Activated naive CD8-positive, alpha-beta T cell treated with anti-CD3 and anti-CD28 coated beads, Interleukin-2, amount 10 ng/mL, durations not matched to agents 7 days and 5 days (primary cell): ENCODE measurements at places on chromosomes 3 and 15. TPM values are rescaled to one million over a fixed set of nuclear protein-coding genes. Genes with fewer than 3 reads are reported as not detected.

DNA sequence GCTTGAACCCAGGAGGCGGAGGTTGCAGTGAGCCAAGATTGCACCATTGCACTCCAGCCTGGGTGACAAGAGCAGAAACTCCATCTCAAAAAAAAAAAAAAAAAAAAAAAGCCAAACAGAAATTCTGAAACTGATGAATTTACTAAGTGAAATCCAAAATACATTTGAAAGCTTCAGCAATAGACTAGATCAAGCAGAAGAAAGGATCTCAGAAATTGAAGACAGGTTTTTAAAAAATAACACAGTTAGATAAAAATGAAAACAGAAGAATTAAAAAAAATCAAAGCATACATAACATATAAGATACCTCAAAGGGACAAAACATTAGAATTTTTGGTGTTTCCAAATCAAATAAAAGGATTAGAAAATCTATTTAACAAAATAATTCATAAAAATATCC, 114.4 kb downstream of the TP63 start:
- H3K27ac ChIP-seq: no peak overlapping the region
- no peak overlapping the region for H3K4me3 ChIP-seq
- H3K4me1 ChIP-seq: no peaks in the 10 kb centered on the region
- H3K27me3 ChIP-seq: no peaks in the 10 kb centered on the region

- H3K27me3 ChIP-seq: peaks cover 1% of the 10 kb centered on the region
- no peaks in the 10 kb centered on the region for H3K4me1 ChIP-seq
- no peak overlapping the region for H3K4me3 ChIP-seq
- H3K27ac ChIP-seq: no peak overlapping the region
- no peaks in the 10 kb centered on the region for H3K36me3 ChIP-seq
- peak; percentile 11 for DNase-seq
These were observed 46.8 kb downstream of the ALDH1L1 start for GRCh38 chr3:126133606-126134005.

The HRG gene
- not detected for total RNA-seq

- DNase-seq: peak; percentile 56
- H3K4me3 ChIP-seq: peak overlapping the region; percentile 46
- no peaks in the 10 kb centered on the region for H3K36me3 ChIP-seq
- H3K4me1 ChIP-seq: peaks cover 10% of the 10 kb centered on the region
These were observed 1.2 kb upstream of the LCTL start for GRCh38 chr15:66566963-66567531.

DNA sequence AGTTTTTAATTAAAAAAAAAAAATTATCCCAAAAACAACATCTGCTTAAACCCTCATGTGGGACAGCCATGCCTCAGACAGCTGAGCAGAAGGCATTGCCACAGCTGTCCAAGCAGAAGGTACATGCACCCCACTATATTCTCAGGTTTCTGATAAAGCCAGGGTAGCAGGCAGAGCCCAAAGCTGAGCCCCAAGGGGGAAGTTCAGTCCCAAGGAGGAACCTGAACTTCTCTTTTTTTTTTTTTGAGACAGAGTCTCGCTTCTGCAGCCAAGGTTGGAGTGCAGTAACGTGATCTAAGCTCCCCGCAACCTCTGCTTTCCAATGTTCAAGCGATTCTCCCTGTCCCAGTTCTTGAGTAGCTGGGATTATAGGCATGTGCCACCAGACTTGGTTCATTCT, 33.2 kb downstream of the MKRN2 start:
- H3K4me3 ChIP-seq: no peak overlapping the region
- no peak overlapping the region for H3K27ac ChIP-seq
- no peaks in the 10 kb centered on the region for H3K4me1 ChIP-seq
- peaks cover 27% of the 10 kb centered on the region for H3K36me3 ChIP-seq
- H3K27me3 ChIP-seq: no peaks in the 10 kb centered on the region
- no peak for DNase-seq

- H3K4me1 ChIP-seq: peaks cover 7% of the 10 kb centered on the region
- no peaks in the 10 kb centered on the region for H3K36me3 ChIP-seq
These were observed 141.9 kb upstream of the C2CD4B start for GRCh38 chr15:62306851-62307504.

DNA sequence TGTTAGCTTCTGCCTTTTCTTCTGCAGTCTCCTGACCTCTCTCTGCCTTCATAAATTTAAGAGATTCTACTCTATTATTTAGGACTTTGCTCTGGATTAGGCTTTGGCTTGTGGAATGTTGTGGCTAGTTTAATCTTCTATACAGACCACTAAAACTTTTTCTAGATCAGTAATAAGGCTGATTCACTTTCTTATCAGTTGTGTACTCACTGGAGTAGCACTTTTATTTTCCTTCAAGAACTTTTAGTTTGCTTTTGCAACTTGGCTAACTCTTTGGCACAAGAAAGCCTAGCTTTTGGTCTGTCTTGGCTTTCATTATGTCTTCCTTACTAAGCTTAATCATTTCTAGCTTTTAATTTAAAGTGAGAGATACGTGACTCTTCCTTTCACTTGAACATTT, 265.5 kb upstream of the TBC1D5 start:
- H3K27me3 ChIP-seq: peaks cover 2% of the 10 kb centered on the region
- no peaks in the 10 kb centered on the region for H3K36me3 ChIP-seq
- no peak overlapping the region for H3K27ac ChIP-seq
- H3K4me1 ChIP-seq: peaks cover 2% of the 10 kb centered on the region
- no peak for DNase-seq

The CCDC9B gene
- 2.6 TPM for total RNA-seq

GRCh38 chr3:23840521-23840920, 34.8 kb downstream of the UBE2E1 start:
- peaks cover 6% of the 10 kb centered on the region for H3K36me3 ChIP-seq
- peaks cover 10% of the 10 kb centered on the region for H3K4me1 ChIP-seq
- DNase-seq: no peak
- no peak overlapping the region for H3K27ac ChIP-seq

DNA sequence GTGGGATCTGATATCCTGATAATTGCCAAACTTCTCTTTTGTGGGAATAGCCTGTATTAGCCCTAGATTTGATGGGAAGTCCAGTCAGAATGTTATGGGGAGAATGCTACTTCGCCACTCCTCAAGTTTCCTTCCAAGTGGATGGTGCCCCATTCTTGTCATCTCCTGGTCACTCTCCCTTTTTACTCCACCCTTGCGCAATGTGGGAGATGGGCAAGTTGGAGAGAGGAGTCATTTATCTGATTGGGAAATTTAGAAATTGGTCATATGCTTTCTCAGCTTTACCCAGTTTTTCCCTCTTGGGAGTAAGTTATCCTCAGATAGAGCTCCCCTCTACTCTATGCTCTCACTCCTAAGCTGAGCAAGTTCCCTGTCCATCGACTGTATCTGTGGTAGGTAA, 14.4 kb downstream of the FANCD2OS start:
- H3K27ac ChIP-seq: no peak overlapping the region
- H3K4me1 ChIP-seq: no peaks in the 10 kb centered on the region
- no peak overlapping the region for H3K4me3 ChIP-seq
- no peak for DNase-seq
- peaks cover 16% of the 10 kb centered on the region for H3K36me3 ChIP-seq

DNA sequence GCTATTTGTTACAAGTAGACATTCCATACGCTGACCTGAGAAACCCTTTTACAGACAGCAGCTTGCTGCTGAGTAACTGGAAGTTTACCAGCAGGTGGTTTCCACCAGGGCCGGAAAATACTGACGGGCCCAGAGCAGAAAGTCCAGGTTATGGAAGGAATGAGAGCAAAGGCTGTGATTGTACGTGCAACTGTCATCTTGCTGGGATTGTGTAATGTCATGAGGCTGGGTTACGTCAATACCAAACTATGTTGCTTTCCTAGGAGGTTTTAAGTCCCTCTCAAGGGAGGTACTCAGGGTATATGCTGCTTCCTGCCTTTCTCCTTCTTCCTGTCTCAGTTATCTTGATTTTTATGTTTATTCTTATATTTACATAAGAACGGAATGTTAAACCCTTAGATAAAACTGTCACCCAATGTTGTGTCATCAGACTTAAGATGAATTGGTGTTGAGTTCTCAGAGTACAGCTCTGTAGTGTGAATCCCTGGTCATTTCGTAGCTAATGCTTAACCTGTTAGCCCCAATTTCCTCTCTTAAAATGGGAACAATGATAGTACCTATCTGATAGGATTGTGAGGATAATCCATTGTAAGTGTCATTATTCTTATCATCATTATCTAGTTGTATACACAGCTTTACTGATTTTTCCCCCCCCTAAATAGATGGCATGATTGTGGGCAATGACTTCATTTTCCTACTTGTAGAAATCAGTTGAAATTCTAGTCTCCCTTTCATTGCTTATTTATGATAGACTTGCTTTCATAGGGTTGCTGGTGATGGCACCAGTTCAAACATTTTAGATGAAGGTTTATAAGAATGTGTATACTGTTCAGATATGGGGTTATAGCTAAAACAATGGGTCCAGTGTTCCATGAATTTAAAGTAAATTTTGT, 101.4 kb downstream of the FNDC3B start:
- peaks cover 7% of the 10 kb centered on the region for H3K36me3 ChIP-seq
- no peak for DNase-seq
- no peak overlapping the region for H3K4me3 ChIP-seq
- H3K27me3 ChIP-seq: no peaks in the 10 kb centered on the region

DNA sequence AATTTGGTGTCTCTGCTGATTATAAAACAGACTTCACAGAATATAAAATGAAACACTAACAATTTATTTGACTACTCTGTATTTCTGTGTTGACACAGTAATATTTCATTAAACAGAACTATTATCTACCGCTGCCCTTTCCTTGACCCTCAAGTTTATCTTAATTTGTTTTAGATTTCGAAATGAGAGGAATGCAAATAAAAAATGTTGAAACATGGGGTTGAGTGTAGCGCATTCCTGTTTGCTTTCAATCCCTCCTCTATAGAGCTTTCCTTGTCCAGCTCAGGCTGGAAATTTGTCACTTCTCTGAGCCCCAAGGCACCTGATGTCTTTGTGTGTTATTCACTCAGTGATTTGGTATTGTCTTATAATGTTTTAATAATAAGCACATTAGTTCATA, 550.2 kb downstream of the ZBBX start:
- no peaks in the 10 kb centered on the region for H3K27me3 ChIP-seq
- H3K4me1 ChIP-seq: no peaks in the 10 kb centered on the region
- DNase-seq: no peak
- H3K36me3 ChIP-seq: no peaks in the 10 kb centered on the region
- no peak overlapping the region for H3K4me3 ChIP-seq

The SLC51B gene
- not detected for total RNA-seq

The CNOT10 gene
- total RNA-seq: 56.0 TPM

The FES gene
- 7.5 TPM for total RNA-seq

GRCh38 chr3:112382543-112383160, 49.7 kb downstream of the CD200 start:
- H3K4me3 ChIP-seq: no peak overlapping the region
- peaks cover 7% of the 10 kb centered on the region for H3K36me3 ChIP-seq
- no peaks in the 10 kb centered on the region for H3K27me3 ChIP-seq

DNA sequence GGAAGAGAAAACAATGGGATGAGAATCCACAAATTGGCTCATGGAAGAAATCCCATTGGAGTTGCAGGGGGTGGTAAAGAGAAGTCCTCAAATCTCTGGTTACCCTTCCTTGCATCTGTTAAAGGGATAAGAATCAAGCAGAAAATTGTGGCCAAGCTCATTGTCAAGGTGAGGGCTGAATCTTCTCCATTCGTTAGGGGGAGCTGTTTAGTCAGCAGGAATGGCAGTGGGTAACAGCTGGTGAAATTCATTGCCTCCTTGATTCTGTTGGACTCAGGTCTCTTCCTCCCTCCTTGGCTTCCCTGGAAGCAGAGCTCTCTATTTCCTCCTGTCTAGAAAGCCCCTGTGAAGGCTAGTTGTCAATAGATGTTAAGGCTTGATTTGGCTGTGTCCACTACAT, 343.1 kb upstream of the SEMA6D start:
- H3K27ac ChIP-seq: no peak overlapping the region
- no peaks in the 10 kb centered on the region for H3K27me3 ChIP-seq
- H3K4me3 ChIP-seq: no peak overlapping the region
- H3K36me3 ChIP-seq: no peaks in the 10 kb centered on the region
- H3K4me1 ChIP-seq: no peaks in the 10 kb centered on the region
